ENCODE measurements at places on chromosomes 2 and 18. TPM values are rescaled to one million over a fixed set of nuclear protein-coding genes. Genes with fewer than 3 reads are reported as not detected.

SGPP2 gene
- 0.20 TPM for total RNA-seq

MAPK4 gene
- 0.33 TPM for total RNA-seq

RFTN2 gene
- 1.1 TPM for total RNA-seq

FAM110C gene
- total RNA-seq = 8.0 TPM

NDC80 gene
- 1.6 TPM for total RNA-seq

GREB1 gene
- total RNA-seq = 3.2 TPM

CEP192 gene
- total RNA-seq = 7.5 TPM

MAB21L4 gene
- 5.9 TPM for total RNA-seq

TCF23 gene
- not detected for total RNA-seq

YPEL5 gene
- total RNA-seq = 49.2 TPM

DSC2 gene
- 8.0 TPM for total RNA-seq

IL1F10 gene
- total RNA-seq = not detected

RBFA gene
- 17.9 TPM for total RNA-seq

GCFC2 gene
- 15.6 TPM for total RNA-seq

CCL20 gene
- 46.3 TPM for total RNA-seq

MC5R gene
- not detected for total RNA-seq

Measured in right lobe of liver (tissue), 6 donors.